ENCODE measurements at places on chromosomes 3 and 15.

GRCh38 chr3:182083112-182083511, 371.4 kb downstream of the SOX2 start:
- DNase-seq, result no peak

DNA sequence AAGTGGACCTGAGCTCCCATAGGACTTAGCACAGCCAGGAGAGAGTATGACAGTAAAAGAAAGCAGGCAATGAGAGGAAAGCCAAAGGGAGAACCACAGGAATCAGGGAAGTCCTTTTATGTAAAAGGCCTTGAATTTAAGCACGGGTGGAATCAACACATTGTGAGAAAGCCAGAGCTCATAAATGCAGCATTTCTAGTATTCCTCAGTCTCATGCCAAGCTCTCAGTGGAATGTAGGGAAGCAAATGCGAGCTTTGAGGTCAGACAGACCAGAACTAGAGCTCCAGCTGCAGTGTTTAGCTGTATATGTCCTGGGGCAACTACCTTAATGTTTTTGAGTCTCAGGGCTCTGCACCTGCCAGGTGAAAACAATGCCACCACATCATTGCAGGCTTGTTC, 132.1 kb upstream of the TRIM42 start:
- DNase-seq, result no peak

DNA sequence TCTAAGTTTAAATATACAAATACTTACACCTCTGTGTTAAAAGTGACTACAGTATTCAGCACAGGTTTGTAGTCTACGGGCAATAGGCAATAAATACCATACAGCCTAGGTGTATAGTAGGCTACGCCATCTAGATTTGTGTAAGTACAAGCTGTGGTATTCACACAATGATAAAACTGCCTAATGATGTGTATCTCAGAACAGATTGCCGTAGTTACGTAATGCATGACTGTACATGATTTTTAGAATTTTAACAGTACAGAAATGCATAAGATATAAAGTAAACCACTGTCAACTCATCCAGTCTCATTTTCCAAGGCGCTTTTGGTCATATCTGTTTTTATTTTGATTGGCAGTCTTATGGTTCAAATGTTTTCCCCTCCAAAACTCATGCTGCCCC, 365.7 kb downstream of the CTNNB1 start:
- DNase-seq, result no peak

- DNase-seq, result no peak
Observed at GRCh38 chr15:99365242-99365641, 114.0 kb downstream of the LRRC28 start.

DNA sequence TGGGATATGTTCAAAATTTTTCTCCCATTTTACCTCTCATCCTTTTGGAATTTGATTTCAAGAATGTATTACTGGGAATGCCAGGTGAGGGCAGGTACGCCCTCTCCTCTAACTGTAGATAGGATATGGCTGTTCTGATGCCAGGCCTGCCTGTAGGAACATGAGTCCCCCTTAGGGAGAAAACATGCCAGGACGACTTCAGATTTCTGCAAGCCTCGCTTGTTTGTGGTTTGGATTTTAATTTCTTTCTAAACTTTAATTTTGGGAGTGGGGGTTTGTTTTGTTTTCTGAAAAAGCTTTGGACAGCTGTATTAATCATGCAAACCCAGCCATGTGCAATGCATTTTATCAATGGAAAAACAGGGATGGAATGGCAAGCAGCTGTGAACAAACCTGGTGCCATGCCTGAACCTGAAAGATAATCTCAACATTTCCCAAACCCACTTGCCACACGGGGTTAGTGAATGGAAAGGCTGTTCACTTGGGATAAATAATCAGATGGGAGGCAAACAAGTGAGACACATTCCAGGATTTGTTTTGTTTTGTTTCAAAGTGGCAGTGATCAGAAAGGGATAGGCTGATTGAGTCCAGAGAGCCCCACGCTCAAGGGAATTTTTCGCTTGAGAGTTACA, 207.6 kb downstream of the GAP43 start:
- no peak for DNase-seq

DNA sequence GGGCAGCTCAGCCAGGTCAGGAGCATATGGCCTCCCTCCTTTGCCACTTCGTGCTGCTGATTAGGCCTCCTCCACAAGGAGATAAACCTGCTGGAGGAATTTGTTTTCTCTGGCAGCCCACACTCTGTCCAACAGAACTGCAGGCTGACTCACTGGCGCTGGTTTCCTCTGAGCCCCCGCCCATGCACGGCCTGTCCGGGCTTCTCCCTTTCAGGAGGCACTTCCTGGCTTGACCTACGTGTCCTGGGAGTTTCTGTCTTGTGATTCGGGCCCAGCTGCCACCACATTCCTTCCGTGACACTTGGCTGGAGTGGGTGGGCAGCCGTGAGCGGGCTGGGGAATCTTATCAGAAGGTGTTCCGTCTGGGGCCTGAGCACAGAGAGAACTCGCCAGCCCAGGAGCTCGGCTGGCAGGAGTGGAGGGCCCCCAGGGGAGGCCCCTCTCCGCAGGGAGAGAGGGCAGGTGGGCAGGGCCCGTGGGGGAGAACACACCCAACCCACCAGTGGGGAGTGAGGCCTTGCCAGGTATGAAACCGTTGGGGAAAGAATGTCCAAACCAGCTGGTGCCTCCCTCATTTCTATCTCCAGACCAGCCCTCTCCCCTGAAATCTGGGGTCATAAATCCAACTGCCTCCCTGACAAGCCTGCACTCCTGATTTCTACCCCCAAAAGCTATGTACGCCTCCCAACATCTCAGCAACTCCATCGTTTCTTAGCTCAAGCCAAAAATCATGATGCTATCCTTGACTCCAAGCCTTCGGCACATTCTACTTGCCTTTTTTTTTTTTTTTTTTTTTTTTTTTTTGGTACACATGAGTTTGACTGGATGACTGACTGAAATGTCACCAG, 110.6 kb upstream of the MEF2A start:
- DNase-seq, result no peak

GRCh38 chr3:129281726-129282125, 3.1 kb downstream of the HMCES start:
- no peak for DNase-seq

- no peak for DNase-seq
Observed at GRCh38 chr3:128269006-128269775, 115.9 kb downstream of the EEFSEC start.

- DNase-seq, result no peak
Observed at GRCh38 chr3:13163848-13164382, 90.7 kb upstream of the IQSEC1 start.

DNA sequence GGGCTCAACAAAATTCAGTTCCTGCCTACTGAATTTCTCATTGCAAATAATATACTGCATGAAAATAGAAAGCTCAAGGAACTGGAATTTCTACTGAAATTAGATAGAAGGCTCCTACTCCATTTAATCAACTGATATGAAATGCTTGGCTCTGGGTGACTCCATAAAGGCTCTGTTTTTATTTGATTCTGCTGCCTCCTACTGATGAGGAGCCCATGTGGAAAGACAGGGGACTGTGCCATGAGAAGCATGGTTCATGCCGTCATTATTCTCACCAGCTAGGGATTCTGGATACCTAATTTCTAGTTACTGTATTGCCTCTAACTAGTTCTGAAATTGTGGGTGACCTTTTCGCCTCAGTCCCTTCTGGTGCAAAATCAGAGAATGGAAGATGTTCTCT, 366.2 kb upstream of the DPH6 start:
- DNase-seq, result no peak

GRCh38 chr3:75180945-75181298, 483.2 kb upstream of the FRG2C start:
- no peak for DNase-seq

DNA sequence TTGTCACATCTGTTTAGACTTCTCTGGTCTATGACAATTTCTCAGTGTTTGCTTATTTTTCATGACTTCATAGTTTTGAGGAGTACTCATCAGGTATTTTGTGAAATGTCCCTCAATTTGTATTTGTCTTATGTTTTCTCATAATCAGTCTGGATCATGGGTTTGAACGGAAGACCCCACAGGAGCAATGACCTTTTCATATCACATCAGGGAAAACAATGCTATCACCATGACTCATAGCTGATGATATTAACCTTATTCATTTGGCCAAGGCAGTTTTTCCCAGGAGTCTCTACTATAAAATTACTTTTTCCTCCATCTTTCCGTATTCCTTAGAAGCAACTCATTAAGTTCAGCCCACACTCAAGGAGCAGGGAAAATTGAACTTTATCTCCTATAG, 32.7 kb downstream of the AADACL2 start:
- no peak for DNase-seq

GRCh38 chr15:38508647-38509046, 54.7 kb downstream of the FAM98B start:
- DNase-seq, result no peak

DNA sequence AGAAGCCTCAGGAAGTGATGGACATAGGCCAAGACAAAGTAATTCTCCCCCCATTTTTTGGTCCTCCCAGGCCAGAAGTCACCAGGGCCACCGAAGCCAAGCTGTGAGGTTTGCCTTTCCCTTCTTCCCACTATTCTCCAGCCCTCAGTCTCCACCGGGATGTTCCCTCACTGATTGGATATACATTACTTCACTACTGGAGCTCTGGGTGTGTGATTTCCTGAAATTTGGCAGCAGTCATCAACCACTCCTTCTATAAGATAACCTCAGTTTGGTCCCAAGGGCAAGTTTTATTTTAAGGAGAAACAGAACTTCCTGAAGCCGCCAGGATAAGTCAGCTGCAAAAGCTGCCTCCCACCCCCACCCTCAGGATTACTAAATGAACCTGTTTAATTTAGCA, 11.3 kb downstream of the SLCO2A1 start:
- DNase-seq, result no peak

DNA sequence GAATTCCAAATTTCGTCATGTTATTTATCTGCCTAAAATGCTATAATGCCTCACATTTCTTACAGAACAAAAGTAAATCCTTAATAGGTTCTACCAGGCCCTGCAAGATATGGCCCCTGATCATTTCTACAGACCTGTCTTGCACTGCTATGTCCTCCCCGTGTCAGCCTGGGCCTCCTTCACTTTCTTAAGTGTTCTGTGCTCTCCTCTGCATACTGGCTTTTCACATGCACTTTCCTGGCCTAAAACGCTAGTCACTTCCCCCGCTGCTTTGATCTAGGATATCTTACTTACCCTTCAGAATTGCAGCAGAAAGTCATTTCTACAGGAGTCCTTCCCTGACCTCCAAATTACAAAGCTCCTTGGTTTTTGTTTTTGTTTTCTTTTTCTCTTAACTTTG, 551.3 kb downstream of the NSUN3 start:
- no peak for DNase-seq

GRCh38 chr15:40785814-40786213, 16.0 kb downstream of the C15orf62 start:
- no peak for DNase-seq

DNA sequence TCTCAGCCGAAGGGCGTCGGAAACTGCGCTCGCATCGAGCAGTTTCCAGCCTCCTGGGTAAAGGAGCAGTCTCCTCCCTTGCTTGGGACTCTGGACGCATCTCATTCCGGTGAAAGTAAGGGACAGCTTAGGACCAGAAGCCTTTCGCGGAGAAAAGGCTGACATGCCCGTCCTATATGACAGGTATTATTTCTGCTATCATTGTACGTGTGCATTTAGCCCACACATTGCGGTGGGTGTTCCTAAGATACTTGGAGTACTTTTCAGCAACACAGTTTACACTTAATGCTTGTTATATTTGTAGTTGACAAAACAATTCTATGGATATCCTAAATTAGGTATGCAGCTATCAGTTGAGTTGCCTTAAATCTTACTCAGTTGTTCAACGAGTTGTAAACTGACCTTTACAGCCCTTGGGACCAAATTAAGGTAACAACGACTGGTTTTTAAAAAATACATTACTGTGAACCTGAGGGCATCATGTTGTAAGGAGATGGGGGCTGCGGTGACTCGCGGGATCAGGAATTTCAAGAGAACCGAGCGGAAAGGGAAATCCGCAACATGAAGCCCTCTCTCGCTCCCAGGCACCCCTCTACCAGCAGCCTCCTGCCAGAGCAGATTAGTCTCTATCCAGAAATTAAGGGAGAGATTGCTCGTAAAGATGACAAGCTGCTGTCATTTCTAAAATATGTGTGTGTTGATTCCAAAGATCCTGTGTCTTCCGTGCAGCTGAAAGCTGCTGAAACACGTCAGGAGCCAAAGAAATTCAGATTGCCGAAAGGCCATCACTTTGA, 632 bp upstream of the COPS2 start:
- no peak for DNase-seq

DNA sequence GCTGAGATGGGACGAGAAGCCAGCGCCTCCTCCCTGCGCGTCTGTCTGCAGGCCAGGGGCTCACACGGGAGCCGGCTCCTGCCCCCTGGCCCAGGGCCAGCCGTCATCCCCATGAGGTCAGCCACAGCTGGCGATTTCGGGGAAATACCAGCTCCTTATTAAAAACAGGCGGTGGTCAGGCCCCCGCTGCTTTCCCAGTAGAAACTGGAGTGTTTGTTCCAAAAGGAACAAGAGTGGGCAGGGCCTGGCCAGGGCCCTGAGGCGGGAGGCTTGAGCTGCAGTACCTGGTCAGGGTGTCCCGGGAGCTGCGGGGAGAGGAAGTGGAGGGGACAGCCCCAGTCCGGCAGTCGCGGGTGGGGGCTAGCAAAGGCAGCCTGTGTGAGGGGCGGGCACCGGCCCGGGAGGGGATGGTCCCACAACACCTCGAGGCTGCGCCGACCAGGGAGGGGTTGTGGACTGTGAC, 17.8 kb downstream of the MYL3 start:
- no peak for DNase-seq

- DNase-seq, result no peak
Observed at GRCh38 chr3:133490468-133491351, 82.8 kb upstream of the CDV3 start.

DNA sequence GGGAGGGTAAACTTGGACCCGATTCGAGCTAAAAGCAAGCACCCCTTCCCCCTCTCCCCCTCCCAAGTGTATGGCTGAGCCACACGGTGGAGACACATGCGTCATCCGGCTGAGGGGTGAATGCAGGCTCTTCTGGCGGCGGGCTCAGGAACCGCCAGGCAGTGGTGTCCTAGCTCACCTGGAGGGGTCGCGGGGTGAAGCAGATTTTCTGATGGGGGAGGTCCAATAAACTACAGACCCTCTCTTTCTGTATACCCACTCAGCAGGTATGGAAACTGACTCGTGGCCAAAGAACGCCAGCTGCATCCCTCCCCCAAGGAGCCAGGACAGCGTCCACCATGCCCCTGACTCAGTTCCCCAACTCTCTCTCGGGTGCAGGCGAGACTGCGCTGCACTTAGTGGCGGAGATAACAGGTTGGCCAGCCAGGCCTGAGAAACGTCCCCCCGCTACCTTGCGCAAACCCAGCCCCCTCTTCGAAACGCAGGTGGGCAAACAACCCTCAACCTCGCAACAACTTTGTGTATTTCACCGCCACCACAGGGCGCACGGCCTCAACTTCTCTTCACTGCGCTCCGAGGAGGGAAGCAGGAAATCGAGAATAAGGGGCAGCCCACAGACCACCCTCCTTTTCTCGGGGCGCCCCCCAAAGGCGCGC, 1.3 kb downstream of the MAGI1 start:
- no peak for DNase-seq

DNA sequence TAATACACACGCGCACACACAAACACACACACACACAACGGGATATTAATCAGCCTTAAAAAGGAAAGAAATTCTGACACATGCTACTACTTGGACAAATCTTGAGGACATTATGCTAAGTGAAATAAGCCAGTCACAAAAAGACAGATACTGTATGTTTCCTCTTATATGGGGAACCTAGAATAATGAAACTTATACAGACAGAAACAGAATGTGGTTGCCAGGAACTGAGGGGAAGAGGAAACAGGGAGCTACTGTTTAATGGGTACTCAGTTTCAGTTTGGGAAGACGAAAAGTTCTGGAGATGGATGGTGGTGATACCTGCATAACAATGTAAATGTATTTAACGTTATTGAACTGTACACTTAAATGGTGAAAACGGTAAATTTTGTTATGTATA, 20.2 kb downstream of the ICE2 start:
- no peak for DNase-seq
